Stimulated activated CD8-positive, alpha-beta memory T cell treated with anti-CD3 and anti-CD28 coated beads, Interleukin-12 subunit alpha, Interleukin-12 subunit beta, amount 100 ng/mL, for 4 hours (primary cell): ENCODE measurements at places on chromosomes 4 and X.

DNA sequence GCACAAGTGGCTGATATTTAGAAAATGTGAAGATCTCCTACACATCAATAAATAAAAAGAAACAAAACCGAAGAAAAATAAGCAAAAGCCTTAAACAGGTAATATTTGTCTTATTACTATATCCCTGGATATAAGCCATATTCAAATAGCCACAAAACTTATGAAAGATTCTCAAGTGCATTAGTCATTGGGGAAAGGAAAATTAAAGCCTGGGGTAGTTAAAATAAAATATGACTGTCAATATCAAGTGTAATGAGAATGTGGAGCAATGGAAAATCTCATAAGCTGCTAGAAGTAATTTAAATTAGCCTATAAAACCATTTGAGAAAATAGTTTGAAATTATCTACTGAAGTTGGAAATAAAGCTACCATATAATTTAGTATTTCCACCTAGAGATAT, 399.9 kb downstream of the GASK1B start:
- no peak for DNase-seq

GRCh38 chrX:21375708-21376009, 1.4 kb downstream of the CNKSR2 start:
- DNase-seq: no peak

GRCh38 chr4:84417997-84418709, 80.9 kb downstream of the NKX6-1 start:
- no peak for DNase-seq

- DNase-seq: no peak
Observed at GRCh38 chr4:113858924-113859323, 97.4 kb upstream of the CAMK2D start.

GRCh38 chr4:30281986-30282385, 438.2 kb upstream of the PCDH7 start:
- DNase-seq: no peak

DNA sequence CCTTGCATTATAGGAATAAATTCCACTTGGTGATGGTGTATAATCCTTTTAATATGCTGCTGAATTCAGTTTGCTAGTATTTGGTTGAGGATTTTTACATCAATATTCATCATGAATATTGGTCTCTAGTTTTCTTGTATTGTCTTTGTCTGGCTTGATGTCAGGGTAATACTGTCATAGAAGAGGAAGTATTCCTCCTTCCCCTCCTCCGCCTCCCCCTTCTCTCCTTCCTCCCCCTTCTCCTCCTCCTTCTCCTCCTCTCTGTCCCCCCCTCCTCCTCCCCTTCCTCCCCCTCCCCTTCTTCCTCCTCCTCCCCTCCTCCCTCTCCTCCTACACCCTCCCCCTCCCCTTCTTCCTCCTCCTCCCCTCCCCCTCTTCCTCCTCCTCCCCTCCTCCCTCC, 65.8 kb downstream of the RGS12 start:
- no peak for DNase-seq
